H54 (cell line): ENCODE measurements at places on chromosomes 2 and 18.

DNA sequence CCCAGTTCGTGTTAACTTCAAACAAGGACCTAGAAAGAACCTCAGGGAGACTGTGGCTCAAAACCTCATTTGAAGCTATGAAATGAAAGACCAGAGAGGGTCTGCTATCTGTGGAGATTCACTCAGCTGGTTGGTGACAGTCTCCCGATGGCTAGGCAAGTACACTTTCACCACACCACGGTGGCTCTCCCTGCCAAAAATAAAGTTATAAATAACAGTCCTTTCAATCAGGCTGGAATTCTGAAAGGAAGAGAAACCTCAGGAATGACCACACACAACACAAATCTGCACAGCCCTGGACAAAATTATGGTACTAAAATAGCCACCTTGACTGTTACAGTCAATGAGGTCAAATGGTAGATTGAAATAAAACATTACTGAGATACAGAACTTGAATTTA, 160.3 kb upstream of the ACAA2 start:
- no peak for DNase-seq

DNA sequence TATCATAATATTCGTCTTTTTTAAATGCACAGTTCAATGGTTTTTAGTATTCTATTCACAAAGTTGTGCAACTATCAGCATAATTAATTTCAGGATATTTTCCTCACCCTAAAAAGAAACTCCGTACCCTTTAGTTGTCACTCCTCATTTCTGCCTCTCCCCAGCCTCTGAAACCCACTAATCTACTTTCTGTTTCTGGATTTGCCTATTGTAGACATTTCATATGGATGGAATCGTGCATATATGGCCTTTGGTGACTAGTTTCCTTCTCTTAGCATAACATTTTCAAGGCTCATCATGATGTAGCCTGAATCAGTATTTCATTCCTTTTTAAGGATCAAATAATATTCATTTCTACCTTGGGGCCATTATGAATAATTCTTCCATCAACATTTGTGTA, 18.5 kb downstream of the NEURL3 start:
- no peak for DNase-seq

DNA sequence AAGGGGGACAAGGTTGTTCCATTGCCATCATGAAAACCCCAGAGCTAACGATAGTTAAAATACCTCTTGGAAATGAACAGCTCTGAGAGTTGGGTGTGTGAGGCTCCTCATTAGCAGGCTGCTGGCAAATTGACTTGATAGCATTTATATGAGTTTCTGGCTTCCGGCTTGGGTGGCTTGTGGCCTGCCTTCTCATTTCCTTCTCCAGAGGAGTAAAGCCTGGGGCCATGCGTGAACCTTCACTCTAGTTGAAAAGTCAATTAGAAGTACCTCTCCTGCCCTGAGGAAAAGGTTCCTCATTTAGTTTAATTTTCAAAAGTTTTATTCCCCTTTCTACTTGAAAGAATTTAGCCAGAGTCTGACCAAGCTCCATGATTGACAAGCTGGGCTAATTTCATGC, 67.1 kb downstream of the MGAT5 start:
- DNase-seq: no peak

- DNase-seq: no peak
Measured at GRCh38 chr2:941871-942270, 8.8 kb upstream of the SNTG2 start.

DNA sequence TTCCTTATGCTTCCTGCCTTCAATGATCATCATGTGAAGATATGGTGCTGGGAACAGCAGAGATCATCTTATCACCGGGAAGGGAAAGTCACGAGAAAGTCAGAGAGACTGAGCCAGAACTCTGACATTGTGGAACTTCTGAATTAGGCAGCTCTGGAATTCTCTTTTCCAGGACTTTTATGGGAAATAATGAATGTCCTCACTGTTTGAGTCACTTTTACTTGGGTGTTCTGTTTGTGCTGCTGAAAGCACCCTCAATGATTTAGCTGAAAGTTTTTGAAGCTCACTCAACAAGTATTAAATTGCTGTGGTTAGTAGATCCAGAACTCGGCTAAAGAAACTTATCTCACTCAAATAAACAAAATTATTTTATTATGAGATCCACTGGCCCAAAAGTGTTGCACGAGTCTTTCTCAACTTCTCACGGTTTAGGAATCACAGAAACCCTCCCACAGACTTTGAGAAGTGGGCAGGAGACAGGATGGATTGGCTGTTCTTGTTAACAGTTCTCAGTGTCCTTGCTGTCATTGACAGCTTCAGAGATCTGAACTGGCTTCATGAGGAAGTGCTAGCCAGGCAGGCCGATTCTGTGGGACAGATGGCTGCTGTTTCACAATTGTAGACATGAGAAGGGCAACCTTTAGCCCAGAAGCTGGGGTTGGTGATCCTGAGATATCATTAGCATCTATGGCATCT, 26.4 kb upstream of the ATRAID start:
- DNase-seq: no peak

- no peak for DNase-seq
Measured at GRCh38 chr2:73110168-73111072, 2.3 kb downstream of the RAB11FIP5 start.

GRCh38 chr2:71934320-71934593, 213.4 kb downstream of the CYP26B1 start:
- DNase-seq: no peak

DNA sequence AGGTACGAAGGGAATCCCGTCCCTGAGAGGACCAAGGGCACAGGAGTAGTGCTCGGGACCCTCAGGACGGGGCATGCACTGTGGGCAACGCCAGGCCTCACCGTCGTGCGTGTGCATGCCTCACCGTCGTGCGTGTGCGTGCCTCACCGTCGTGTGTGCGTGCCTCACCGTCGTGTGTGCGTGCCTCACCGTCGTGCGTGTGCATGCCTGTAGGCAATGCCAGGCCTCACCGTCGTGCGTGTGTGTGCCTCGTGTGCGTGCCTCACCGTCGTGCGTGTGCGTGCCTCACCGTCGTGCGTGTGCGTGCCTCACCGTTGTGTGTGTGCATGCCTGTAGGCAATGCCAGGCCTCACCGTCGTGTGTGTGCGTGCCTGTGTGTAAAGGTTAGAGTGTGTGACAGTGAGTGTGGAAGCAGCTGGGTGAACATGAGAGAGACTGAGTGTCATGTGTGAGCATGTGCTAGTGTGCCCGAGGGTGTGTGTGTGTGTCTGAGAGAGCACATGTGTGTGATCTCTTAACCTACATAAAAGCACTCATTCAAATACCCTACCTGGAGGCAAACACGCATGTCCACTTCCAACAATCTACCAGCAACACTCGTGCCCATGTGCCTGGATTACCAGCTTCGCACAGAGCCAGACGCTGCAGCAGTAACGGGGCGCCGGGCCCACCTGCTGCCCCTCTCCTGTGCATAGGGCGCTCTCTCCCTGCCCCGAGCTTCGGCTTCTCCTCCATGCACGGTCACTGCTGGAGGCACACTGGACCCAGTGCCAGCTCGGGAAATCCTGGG, 36.3 kb downstream of the ZNF516 start:
- DNase-seq: no peak

GRCh38 chr18:8538935-8539334, 70.3 kb upstream of the RAB12 start:
- DNase-seq: no peak

GRCh38 chr2:4140281-4140970, 437.1 kb downstream of the DCDC2C start:
- DNase-seq: no peak

GRCh38 chr18:46815661-46816060, 58.8 kb upstream of the ST8SIA5 start:
- DNase-seq: no peak

GRCh38 chr2:28413152-28413898, 20.7 kb downstream of the FOSL2 start:
- no peak for DNase-seq

DNA sequence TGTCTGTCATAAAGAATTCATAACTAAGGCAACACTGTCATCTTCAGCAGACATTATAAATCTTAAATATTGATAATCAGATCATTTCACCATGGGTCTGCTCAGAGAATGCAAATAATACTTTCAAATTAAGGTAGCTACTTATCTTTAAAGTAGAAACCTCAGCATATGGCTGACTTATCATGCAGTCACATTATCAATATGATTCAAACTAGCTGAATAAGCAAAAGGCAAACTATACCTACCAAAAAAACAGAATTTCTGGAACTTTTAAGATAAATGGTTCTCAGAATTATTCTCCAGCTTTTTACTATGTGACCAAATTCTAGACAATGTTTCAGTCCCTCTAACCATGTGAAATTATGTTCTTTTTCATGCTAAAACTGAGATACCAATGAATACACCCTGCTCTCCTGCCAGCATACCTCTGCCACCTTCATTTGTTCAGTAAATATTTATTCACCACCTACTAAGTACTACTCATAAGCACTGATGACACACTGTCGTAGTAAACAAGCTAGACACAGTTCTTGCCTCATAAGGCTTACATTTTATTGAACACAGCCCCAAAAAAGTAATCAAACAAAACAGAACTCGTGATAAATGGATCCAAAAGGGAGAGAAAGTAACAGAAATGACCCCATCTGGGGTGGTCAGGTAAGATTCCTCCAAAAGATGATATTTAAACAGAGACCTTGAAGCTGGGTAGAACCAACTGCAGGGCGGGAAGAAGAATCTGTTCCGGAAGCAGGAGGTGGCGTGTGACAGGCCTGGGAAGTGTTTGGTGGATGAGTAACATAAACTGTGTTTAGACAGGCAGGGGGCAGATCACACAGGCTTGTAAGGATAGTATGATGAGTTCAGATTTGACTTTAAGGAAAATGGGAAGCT, 17.7 kb downstream of the SPIRE1 start:
- DNase-seq: peak; percentile 17

- DNase-seq: no peak
Measured at GRCh38 chr2:191696001-191696400, 18.1 kb downstream of the NABP1 start.

- no peak for DNase-seq
Measured at GRCh38 chr2:117555965-117556364, 258.5 kb upstream of the DDX18 start.

GRCh38 chr2:129880309-129880708, 99.2 kb upstream of the RAB6C start:
- DNase-seq: no peak

DNA sequence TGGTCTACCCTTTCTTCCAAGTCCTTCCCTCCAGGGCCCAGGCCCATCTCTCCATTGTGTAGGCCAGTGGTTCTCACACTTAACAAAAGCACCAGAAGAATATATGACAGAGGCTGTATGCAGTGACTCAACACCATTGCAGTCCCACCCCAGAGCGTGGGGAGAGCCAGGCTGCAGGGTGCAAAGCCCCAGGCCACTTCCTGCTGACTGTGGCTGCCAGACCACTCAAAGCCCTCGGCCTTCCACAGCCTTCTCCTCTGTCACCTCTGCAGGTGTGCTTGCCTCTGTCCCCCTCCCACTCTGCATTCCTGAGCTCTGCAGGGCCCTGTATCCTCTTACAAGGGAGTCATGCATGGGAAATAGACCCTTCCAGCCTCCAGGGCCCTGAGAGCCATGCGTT, 40.4 kb upstream of the ARHGEF4 start:
- DNase-seq: no peak

- DNase-seq: no peak
Measured at GRCh38 chr18:23703057-23703986, 14.1 kb downstream of the LAMA3 start.

DNA sequence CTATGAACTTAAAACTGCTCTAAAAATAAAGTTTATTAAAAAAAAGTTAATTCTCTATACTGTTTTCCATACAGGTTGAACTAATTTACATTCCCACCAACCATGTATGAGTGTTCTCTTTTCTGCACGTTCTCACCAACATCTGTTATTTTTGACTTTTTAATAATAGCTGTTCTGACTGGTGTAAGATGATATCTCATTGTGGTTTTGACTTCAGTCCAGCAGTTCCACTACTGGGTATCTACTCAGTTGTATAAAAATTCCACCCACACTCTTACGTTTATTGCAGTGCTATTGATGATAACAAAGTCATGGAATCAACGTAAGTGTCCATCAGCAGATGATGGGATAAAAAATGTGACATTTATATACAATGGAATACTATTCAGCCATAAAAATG, 33.7 kb downstream of the SPAG16 start:
- DNase-seq: no peak

- no peak for DNase-seq
Measured at GRCh38 chr18:25349131-25349925, 2.6 kb downstream of the ZNF521 start.

DNA sequence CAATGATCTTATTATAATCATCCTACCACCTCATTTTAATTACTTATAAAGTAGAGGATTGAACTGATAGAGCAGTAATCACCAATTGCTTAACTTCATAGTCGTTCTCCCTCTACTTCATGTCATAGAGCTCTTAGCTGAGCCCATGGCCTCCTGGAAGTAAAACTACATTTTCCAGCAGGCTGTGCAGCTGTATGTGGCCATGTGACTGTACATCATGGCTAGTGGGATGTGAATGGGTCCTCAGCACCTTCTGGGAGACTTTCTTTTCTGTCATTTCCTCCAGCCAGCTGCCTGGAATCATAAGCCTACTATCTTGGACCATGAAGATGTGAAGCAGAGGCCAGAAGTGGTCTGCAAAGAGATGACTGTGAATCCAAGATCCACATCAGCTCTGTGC, 128.7 kb upstream of the SKOR2 start:
- no peak for DNase-seq

GRCh38 chr18:75863696-75864095, 436.2 kb upstream of the SMIM21 start:
- DNase-seq: no peak

GRCh38 chr2:226609366-226609765, 190.3 kb downstream of the IRS1 start:
- no peak for DNase-seq

DNA sequence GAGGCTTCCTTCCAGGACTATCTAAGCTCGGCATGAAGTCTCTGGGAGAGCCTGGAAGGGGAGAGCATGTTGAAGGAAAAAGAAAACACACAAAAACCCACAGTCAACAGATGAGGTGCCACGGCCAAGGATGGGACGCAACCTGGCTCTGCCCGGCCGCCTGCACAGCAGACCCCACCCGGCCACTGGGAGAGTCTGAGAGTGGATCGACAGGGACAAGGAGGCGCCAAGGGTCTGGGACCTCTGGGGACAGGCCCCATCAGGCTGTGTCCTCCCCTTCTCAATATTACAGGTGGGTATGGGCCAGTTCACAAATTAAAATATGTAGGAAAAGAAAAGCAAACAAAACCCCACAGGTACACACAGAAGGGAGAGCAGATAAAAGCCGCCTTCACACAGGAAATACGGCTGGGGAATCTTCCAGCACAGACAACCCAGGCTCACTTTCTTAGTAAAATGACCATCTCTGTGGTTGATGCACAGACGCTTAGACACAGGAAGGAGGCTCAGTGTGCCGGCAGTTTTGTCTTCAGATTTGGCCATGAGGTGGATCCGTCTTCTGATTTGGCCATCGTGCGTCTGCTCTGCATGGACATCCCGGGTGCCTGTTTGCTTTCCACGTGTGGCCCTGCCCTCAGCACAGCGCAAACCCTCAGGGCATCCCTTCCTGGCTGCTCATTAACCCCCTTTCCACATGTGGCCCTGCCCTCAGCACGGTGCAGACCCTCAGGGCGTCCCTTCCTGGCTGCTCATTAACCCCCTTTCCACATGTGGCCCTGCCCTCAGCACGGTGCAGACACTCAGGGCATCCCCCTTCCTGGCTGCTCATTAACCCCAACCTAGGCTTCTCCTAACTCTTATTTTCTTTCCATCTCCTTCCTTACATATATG, 138.4 kb downstream of the EIPR1 start:
- DNase-seq: no peak

GRCh38 chr2:159175182-159175581, 111.3 kb downstream of the WDSUB1 start:
- DNase-seq: no peak

GRCh38 chr2:134819334-134819733, 19.1 kb upstream of the ACMSD start:
- peak; percentile 54 for DNase-seq
